Inflammatory macrophage (primary cell): ENCODE measurements at places on chromosomes 5 and 9.

GRCh38 chr5:14071433-14071832, 71.7 kb upstream of the TRIO start:
- no peak for DNase-seq

GRCh38 chr5:10724781-10725507, 36.1 kb downstream of the DAP start:
- DNase-seq = no peak

DNA sequence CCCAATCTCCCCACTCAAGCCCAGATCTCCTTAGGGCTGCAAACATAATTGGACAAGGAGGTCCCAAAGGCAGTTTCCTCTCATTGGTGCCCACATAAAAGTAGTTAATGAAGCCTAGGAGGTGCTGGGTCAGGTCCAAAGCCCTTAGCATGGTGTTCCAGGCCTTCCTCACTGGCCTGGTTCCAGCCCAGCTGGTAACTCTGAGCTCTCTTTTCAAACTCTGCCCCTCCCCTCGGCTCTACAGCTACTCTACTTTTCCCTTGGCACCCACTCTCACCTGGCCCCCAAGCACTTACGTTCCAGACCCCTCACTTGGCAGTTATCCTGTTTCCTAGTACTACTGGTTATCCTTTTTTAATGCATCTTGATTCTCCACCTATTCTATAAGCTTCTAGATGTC, 9.9 kb downstream of the SEPTIN8 start:
- no peak for DNase-seq

DNA sequence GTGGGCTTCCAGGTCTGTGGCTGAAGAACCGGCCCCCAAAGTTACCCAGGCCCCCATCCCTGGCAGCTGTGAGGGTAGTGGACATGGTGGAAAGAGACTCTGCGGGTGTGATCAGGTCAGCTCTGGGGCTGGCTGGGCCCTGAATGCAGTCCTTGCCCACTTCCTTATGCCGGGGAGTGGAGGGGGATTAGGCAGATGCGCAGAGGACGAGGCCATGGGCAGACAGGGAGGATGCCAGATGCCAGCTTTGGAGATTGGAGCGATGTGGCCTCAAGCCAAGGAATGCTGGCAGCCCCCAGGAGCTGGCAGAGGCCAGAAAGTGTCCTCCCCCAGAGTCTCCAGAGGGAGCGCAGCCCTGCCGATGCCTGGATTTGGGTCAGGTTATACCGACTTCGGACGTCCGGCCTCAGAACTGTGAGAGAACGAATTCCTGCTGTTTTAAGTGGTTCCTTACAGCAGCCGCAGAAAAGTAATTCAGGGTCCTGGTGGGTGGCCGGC, 69.8 kb downstream of the ADAMTS2 start:
- DNase-seq = no peak

- DNase-seq = no peak
Measured at GRCh38 chr5:92908952-92909601, 671.9 kb downstream of the NR2F1-AS1 start.

GRCh38 chr5:38258319-38259061, at the start of gene EGFLAM:
TSS of gene EGFLAM (plus strand) at chr5:38258559. CDS start at chr5:38258755, 196 bp downstream.
- DNase-seq = no peak

- DNase-seq = no peak
Measured at GRCh38 chr5:96329886-96330529, 103.0 kb downstream of the PCSK1 start.

DNA sequence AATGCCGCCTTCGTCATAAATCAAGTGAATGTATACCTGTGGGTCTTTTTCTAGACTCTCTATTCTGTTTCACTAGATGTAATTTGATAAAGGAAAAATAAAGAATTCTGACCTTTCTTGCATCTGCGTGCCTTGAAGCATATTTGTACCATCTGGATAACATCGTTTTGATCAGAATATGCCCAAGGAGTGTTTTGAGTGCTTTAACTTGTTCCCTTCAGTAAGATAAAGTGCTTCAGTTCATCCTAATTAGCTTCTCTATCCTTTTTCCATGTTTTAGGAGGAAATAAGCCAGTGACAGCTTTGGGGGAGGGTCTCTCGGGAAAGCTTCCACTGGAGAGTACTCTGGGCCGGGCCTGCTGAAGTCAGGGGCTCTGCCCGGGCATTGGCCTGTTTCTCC, 113.5 kb upstream of the DAP start:
- DNase-seq = no peak

DNA sequence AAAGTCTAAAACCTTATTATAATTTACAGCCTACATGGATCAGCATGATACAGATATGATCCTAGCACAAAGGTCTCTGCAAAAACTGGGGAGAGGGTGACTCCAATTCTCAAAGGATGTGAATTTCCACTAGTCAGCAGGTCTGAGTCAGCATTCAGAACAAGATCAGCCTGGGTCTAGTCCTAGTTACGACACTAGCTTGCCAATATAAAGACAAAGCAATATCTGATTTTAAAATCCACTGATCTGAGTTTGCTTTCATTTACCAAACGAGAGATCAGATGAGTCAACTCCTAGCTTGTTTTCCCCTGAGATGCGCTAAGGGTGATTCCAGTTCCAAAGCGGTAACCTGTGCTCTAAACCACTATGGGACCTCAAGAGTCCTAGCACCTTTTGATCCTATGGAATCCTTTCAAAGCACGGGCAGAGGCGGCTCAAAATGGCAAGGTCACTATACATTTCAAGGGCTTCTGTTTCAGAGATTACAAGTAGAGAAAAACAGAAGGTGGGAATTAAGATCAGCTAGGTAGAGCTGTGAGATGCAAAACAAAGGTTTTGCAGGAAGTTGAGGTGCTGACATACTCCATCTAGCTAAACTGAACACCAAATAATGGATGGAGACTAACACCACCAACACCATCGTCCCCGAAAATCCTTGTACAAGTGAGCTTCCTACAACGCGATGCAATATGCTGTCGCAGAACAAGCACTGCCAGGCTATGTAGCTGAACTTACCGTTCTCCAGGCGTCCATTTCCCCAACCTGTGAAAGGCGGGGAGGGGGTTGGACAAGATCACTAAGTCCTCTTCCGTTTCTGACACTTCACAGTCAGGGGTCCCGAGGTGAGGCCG, 906 bp downstream of the SLC25A51 start:
- no peak for DNase-seq

GRCh38 chr5:143605403-143606005, 202.0 kb upstream of the NR3C1 start:
- DNase-seq = peak; percentile 90

DNA sequence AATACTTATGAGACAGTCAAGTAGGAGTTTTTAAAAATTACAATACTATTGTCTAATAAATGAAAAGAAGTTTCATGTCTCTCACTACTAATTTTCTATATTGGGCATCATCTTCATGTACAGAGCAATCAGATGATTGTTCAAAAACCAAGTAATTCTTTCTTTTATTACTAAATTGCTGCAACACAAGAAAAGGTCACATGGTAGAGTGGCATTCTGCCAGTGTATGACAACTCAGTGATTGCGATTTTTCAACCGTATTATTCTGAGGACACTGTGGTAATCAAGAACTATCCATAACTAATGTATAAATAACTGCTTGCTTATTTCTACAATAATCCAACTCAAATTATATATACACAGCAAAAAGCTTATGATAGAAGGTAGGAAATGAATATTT, 96.7 kb upstream of the GRHPR start:
- peak; percentile 10 for DNase-seq

GRCh38 chr5:121415270-121415669, 436.4 kb upstream of the FTMT start:
- DNase-seq = no peak

GRCh38 chr9:27441741-27442070, 82.4 kb upstream of the IFNK start:
- no peak for DNase-seq

- peak; percentile 78 for DNase-seq
Measured at GRCh38 chr9:88173378-88173999, 35.2 kb upstream of the SPATA31C2 start.

GRCh38 chr5:4845221-4845620, 294.9 kb upstream of the ADAMTS16 start:
- DNase-seq = no peak

- no peak for DNase-seq
Measured at GRCh38 chr9:88197781-88198340, 59.6 kb upstream of the SPATA31C2 start.

DNA sequence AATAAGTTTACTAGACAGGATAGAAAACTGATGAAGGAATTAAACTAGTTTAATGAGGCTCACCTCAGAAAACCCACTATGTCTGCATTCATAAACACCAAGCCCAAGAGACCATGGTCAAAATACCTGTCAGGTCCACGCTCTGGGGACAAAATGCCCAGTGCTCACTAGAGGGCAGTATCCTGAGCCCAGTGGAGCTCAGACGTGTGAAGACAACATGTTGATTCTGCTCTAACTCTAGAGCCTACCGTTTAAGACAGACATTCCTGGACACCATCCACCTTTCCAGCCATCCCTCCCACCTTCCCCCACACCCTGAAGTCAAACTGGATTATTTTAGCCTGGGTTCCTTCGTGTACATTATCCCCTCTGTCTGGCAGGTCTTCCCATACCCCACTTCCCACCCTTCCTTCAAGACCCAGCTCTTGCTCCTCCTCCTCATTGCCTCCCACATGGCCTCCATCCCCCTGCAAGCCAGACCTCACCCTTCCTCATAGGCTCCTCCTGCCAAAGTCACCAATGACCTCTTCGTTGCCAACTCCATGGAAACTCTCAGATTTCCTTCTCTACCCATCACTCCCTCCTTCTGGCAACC, 142.3 kb upstream of the FSTL4 start:
- DNase-seq = peak; percentile 30

- DNase-seq = peak; percentile 53
Measured at GRCh38 chr9:83981126-83981871, 694 bp downstream of the RMI1 start.

DNA sequence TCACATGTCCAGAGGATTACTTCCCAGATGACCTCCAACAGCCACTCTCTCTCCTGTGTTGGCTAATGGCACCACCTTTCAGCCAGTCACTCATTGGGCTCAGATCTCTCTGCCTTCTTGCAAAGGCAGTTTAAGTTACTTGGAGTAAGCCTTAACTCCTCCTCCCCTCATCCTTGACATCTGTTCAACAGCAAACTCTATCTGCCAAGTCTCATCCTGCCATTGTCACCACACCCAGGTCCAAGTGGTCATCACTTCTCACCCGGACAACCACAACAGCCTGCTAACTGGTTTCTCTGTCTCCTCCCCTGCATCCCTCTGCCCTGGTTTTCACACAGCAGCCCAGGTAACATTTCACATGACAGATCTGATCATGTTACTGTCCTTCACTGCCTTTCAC, 58.5 kb downstream of the DCP2 start:
- DNase-seq = no peak

DNA sequence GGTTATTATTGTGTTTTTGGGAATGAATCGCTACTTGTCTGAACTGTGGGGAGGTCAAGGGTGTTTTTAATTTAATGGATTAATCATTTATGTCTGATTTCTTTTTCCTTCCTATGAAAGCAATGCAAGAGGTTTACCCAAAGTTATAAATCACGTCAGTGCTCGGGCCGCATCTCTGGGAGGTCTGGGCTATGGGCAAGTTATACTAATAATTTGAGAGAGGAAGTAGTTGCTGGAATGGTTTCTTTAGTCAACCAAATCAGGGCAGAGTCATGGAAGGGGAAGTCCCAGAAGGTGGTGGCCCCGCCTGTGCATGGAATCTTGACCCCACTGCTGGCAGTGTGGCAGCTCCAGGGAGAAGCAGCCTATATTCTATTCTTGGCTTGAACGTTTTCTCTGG, 180.2 kb downstream of the HSPA4 start:
- DNase-seq = peak; percentile 64

DNA sequence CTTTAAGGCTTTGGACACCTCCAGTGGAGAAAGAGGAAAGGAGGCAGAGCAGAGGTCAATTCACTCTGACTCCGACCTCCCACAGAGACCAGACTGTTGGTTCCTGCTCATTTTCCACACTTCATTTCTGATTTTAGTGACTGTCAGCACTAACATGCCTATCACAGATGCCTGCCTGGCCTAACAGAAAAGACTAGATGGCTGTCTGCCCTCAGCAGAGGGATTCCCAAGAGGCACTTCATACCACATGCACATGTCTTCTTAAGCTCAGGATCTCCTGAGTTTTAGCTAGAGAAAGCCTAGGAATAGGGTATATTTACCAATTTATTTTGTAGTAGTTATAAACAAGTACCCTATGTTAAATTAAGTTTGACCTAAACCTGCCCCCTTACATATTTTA, 336.0 kb downstream of the ENC1 start:
- no peak for DNase-seq

- DNase-seq = no peak
Measured at GRCh38 chr9:98383758-98384157, 128.3 kb upstream of the TBC1D2 start.

DNA sequence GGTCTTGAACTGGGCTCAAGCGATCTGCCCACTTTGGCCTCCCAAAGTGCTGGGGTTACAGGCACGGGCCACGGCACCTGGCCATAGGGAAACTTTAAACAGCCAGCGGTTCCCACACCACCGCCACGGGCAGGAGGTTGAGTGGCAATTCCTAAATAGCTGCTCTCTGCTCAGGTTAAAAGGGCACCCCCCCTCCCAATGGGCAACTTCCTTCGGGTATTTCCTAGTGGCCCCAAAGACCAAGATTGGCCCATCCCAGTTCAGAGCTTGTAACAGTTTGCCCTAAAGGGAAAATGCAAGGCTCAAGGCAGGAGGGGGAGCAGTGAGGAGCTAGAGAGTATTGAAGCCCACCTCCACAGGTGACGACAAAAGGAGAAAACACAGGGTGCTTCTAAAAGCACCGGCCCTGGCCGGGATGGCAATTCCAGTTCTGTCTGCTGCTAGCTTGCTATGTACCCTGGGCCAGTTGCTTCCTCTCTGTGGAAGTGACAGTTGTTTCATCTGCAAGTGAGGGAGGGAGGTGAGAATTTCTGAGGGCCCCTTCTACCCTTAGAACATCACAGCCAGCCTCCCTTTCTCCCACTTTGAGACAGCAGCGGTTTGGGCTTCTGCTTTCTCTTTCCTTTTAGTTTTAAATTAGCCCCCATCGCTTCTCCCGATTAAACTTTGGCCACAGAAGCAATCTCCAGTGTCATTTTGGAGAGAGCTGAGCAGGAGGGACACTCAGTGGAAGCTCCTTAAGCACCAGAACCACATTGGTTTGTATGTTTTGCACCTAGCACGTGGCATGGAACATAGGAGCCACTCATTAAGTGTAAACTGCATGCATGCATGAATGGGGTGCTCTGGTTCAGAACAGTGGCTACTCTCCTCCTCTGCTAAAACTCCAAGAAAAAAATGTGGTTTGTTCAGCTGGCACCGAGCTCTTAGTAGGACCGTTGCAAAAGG, 17.3 kb upstream of the TNIP1 start:
- DNase-seq = no peak

DNA sequence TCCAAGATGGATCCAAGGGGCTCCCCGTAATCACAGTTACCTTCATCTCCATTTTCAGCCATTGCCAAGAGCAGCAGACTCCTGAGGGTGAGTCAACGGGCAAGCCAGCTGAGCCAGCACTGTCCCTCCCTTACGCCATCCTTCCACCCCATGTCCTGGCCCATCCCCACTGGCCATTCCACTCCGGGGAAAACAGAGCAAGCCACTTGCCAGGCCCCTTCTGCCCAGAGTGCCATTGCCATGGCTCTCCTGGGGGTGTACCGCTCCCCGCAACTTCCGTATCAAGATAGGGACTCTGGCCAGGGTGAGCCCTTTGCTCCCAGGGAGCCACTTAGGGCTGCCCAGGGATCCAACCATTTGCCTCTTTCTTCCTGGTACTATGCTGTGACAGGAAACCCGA, 48.9 kb upstream of the CDKN2AIPNL start:
- DNase-seq = no peak
